Left hindlimb (tissue), 1 donor: ENCODE measurements at places on chromosomes 1 and 21.

DNA sequence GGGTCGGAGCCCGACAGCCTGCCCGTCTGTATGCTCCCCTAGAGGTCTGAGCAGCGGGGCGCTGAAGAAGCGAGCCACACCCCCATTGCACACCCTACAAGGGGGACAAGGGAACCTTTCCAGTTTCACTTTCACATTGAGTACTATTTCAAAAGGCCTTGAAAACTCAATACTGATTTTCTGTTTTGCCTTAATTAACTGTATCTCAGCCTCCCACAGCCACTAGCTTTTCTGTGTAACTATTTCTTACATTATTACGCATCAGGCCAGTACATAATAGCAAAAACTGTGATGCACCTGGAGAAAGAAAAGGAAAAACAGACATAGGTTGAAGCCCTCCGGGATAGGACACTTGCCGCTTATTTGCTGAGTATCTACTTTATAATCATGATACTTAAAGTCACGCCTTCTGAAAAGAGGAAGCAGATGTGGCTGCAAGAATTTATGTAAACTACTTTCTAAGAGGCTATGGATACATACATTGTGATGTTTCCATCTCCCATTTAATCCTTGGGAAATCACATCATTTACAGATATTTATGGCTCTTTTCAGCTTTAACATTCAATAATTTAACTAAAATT, 1719.5 kb downstream of the MRPL39 start:
- DNase-seq: no peak

- no peak for DNase-seq
Measured at GRCh38 chr1:45928486-45929205, 125.2 kb downstream of the MAST2 start.

- no peak for DNase-seq
Measured at GRCh38 chr1:56838759-56839158, 15.8 kb upstream of the C8A start.

DNA sequence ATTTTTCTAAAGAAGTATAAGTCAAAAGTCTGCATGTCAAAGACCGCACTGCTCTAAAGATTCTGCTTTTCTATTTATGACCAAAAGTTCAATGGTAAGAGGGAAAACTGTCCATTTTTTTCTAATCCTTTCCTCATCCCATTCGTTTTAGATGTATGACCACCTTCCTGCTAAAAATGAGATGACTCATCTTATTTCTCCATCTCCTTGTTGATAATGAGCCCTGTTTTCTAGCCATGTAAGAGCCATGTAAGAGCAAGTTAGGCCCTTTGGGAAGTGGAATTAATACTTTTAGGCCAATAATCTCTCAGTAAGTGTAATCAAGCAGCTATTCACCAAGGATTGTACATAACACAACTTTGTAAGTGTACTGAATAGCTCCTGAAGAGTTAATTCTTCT, 475.6 kb upstream of the B3GALT2 start:
- no peak for DNase-seq

- DNase-seq: peak; percentile 73
Measured at GRCh38 chr1:111719674-111720132, 19.5 kb downstream of the INKA2 start.

DNA sequence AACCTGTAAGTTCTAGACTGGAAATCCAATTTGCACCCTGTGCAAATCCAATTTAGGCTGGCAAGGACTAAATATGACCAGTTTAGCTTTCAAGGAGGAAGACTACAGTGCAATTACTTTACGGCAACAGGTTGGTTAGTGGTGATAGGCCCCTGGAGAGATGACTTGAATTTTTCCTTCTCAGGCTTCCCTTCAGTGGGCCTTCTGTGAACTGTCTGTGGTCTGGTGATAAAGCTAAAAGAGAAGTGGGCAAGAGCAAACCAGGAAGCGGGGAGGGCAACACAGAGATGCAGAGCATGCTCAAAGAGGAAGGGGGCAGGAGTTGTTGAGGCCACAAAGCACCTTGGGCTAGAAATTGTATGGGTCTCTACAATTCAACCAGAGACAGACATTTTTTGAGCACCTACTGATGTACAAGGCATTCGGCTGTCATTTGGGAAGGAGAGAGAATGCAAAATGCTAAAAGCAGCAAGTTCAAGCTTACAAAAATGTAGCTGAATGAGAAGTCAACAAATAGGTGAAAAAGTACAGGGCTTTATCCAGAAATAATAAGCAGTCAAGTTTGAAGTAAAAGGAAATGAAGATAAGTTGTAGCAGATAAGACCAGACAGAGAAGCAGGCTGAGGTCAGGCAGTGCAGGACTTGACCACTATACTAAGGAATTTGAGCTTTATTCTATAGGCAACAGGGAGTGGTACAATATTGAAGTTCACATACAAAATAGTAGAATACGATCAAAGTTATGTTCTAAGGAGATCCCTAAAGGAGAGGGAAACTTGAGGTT, 23.9 kb downstream of the INPP5B start:
- DNase-seq: no peak

GRCh38 chr1:208208132-208208487, 36.1 kb downstream of the PLXNA2 start:
- no peak for DNase-seq

DNA sequence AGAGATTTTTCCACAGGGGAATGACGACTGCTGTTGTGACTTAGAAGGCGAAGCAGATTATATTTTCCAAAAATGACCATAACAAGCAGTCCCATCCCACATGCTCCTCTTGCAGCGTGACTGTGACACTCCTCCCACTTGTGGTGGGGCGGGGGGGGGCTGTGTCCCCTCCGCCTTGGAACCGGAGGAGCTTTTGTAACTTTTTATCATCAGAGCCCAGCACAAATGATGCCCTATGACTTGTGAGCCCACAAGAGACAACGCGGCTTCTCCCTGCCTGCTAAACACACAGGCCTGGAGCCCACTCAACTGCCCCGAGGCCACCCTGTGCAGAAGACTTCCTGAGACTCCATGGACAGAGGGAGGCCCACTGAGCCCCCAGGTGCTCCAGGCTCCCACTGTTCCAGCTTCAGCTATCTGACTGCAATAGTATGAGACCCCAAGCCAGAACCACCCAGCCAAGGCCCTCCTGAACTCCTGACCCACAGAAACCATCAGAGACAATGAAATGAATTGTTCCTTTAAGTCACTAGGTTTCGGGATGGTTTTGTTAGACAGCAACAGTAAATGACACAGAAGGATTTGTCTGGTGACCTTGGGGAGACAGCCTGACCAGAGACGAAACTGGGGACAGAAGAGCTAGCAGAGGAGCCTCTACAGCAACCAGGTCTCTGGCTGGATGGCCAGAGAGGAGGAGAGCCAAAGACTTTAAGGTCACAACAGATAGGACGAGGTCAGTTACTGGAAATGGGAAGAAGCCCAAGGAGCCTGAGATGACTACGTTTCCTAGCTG, 58.8 kb downstream of the CAPZB start:
- DNase-seq: no peak

GRCh38 chr1:19869929-19870328, 12.3 kb upstream of the OTUD3 start:
- DNase-seq: no peak
